ENCODE measurements at places on chromosomes 3 and 15.

GRCh38 chr3:115381573-115381912 is 234.5 kb upstream of the ZBTB20 start:
- peak; percentile 7 for DNase-seq

DNA sequence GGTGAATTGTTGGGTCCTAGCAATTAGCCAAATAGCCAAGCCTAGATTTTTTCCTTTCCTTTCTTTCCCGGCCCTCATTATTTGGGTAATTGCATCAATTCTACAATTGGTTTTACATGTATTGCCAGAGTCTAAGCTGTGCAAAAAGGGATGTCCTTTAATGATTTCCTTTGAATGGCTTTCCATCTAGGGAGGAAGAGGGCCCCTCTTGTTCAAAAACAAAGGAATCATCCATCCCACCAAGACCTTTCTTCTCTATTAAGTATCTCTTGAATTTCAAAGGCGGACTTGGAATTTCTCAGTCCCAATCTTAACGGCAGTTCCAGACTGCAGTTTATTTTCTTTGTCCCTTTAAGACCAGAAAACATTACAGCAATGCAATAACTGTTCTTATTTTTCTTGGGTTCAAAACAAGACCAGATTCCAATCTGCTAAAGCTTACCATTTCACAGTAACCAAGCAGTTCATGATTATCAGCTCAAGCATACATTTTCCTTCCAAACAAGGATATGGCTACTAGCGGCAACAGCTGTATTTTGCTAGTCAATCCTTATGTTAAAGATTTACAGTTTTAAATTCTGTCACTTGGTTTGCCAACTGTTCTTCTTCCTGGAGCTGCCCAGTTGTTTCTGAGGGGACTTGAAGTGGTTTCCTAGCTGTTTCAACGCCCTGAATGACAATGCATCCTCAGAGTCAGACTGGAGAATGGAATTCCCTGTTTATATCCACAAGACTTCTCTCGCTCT is 91.4 kb upstream of the LRIG1 start:
- peak; percentile 72 for DNase-seq

GRCh38 chr15:89496155-89497098 is at the start of gene RHCG:
Gene RHCG (minus strand): TSS chr15:89496583. CDS start chr15:89496544, 39 bp downstream.
- peak; percentile 40 for DNase-seq

DNA sequence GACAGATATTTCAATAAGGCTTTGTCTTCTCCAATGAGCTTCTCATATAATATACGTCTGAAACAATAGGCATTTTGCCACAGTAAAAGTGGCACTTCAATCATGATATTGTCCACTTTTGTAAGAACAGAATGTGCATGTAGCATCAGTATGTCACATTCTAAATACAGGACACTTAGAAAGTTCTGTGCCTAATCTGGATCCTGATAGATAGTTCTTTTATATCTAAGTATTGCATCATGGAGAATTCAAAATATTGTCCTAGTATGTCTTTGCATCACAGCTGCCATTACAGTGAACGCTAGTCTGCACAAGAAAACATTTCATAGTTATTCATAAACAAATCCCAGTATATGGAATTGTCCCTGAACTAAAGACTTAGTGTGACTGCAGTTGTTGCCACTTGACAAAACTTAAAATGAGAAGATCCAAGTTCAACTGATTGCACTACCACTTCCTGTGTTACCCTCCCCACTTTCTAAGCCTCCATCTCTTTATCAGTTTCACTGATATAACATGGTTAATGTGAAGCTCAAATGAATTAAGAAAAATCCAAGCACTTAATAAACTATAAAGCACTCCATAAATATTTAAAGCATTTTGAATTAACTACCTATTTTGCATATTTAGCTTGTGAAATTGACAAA is 19.6 kb downstream of the LRRFIP2 start:
- DNase-seq, result no peak

GRCh38 chr15:66505430-66505811 is 295 bp downstream of the ZWILCH start:
- no peak for DNase-seq
